ENCODE measurements at places on chromosomes 6 and 20.

GRCh38 chr6:161273274-161273751 is 548 bp downstream of the AGPAT4 start:
- no peak for DNase-seq

DNA sequence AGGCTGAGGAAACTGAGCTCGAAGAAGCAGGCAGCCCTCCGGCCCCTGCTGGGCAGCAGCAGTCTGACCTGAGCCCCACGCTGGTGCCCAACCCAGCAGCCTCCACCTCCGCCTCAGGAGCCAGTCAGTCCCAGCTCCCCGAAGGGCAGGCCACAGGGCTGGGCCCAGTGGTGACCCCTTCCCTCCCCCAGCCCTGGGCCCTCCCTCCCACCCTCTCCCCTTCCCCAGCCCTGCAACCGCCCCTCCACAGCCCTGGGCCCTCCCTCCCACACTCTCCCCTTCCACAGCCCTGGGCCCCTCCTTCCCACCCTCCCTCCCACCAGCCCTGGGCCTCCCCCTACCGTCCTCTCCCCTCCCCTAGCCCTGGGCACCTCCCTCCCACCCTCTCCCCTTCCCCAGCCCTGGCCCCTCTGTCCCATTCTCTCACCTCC is 115.0 kb downstream of the TAF4 start:
- DNase-seq = peak; percentile 66

DNA sequence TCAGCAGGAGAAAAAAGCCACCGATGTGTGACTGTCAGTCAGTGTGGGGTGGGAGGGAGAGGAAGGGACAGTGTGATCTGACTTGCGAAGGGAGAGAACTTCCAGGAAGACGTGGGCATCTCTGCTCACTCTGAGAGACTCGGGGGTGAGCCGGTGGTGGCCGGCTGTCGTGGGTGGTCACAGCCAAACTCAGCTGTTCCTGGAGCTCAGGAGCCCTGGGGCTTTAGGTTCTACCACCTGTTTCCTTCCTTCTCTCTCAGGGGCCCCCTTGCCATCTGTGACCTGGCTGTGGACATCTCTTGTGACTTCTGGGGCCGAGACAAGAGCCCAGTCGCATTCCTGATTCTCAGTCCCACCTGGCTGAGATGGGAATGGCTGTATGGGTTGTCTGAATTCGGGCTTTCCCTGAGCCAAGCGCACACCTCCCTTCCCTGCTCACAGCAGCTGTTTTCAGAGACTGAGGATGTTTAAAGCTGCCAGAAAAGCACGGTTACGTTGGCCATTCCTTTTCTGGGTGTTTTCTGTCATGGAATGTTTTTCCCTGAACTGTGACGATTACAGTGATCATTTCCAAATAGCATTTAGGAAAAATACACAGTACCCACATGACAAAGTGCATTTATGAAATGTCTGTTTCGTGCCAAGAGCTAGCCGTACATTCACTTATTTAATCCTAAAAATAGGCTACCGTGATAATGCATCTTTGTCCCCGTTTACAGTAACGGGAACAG is 36.5 kb downstream of the SYNJ2 start:
- DNase-seq = peak; percentile 81

DNA sequence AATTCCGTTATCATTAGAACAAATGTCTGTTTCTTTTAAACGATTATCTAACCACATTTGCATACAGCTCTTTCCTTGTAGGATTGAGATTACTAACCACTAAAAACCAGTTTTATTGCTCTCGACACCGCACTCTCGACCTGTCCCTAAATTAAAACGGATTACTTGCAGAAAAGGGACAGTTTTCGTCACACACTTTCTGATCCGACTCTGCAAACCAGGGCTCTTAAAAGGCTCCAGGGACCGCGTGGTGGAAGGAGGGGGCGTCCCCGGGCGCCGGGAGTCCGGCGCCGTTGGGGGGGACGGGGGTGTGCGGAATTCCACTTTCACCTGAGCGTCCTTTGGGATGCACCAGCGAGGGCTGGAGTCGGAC is 731 bp downstream of the MAK start:
- DNase-seq = no peak

DNA sequence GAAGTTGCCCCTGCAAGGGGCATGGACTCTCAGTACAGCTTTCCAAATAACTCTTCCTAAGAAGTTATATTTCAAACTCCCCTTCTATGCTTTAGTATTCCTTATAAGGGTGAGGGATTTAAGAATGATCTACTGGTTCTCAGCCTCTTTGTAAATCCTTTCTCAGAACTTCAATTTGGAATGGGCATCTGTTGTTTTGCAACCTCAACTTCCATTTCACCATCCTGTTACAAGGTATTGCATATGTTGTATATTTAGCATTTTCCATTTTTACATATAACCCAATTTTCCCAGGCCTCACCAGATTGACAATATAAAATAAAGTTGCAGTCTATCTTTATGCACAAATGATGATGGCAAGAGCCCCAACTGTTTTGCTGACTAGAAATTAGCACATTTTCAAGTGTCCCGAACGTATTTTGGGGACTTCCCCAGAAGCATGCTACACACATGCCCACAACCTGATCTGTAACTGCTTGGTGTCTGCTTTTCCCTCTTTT is 154.9 kb upstream of the CARMIL1 start:
- DNase-seq = no peak

GRCh38 chr20:57620274-57620990 is at the start of gene ZBP1:
ZBP1 (minus strand) TSS chr20:57620426; CDS start chr20:57620295, 131 bp downstream.
- DNase-seq = no peak

- DNase-seq = no peak
Observed at GRCh38 chr20:51348876-51349275, 193.6 kb downstream of the NFATC2 start.

GRCh38 chr6:73548458-73549446 is 27.9 kb upstream of the EEF1A1 start:
- DNase-seq = no peak

DNA sequence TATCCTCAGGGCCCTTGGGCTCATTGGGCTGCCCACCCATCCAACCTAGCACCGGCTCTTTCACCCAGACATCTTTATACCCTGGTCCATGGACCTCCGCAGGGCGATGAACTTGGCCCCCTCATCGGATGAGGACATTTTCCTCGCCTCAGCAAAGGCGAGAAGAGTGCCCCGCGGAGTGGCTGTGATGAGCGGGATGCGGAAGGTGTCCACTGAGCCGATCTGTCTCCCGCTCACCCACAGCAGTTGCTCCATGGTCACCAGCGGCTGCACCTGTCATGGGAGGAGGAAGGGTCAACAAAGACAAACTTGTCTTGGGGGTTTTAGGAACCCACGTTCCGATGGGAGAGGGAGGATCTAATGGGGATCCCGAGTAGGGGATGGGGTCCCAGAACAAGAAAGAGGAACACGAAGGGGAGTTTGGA is 690 bp downstream of the NEU1 start:
- peak; percentile 72 for DNase-seq

DNA sequence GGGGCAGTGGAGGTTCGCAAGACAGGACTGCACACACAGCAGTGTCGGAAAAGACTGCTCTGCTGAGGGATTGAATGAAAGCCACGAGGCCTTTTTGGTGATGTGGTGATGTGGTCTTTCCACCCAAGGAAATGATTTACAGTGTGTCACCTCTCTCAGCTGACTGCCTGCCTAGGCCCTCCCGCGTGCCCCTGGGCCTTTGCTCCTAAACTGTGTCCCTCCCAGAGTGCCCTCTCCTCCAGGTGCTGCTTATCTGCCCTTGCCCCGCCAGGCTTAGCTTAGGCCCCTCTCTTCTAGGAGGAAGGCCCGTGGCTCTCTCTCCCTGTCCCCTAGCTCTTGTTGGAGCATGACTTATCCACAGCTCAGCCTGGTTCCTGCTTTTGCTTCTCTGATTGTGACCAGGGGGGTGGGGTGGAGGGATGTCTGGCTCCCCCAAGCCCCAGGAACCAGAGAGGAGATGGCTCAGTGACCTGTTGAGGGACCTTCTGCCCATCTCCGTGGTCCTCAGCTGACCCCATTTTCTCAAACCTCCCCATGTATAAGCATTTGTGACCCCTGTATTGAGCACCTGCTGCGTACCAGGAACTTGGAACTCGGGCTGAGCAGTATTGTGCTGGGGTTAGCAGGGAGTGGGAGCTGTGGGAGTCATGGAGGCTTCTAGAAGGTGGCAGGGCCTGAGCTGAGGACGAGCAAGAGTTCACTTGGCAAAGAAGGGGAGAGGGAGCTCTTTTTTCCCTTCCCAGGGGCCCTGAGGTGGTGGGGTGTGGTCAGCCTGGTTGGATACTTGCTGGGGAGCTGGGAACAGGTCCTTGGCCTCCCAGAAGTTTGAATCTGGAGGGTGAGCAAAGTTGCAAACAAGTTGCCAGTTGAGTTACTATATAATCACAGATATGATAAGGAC is 2.2 kb downstream of the SRC start:
- peak; percentile 75 for DNase-seq

GRCh38 chr6:113352029-113352801 is 504.9 kb upstream of the MARCKS start:
- DNase-seq = peak; percentile 27

DNA sequence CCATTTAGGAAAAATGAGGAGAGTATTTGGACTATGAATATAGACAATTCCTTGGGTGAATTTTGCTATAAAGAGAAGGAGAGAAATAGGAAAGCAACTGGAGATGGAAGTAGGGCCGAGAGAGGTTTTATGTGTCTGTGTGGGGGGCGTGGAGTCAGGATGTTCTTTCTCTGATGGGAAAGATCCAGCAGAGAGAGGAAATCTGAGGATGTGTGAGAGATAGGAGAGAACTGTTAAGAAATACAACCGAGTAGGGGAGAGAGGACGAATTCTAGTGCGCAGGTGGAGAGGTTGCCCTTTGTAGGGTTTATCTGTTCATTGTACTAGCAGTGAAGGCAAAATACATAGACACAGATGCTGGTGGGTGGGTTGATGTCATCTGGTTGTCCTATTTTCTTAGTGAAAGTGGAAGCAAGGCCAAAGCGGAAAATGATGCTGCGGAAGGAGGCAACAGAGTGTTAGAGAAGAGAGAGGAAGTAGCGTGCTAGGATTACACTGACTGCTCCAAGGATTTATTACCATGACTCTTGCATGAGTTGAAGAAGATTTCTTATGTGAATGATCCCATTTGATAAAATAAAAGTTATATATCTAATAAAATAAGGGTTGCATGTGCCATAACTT is 57.7 kb downstream of the CLVS2 start:
- no peak for DNase-seq

- DNase-seq = peak; percentile 98
Observed at GRCh38 chr20:62595491-62595890, 46.8 kb upstream of the SLCO4A1 start.

DNA sequence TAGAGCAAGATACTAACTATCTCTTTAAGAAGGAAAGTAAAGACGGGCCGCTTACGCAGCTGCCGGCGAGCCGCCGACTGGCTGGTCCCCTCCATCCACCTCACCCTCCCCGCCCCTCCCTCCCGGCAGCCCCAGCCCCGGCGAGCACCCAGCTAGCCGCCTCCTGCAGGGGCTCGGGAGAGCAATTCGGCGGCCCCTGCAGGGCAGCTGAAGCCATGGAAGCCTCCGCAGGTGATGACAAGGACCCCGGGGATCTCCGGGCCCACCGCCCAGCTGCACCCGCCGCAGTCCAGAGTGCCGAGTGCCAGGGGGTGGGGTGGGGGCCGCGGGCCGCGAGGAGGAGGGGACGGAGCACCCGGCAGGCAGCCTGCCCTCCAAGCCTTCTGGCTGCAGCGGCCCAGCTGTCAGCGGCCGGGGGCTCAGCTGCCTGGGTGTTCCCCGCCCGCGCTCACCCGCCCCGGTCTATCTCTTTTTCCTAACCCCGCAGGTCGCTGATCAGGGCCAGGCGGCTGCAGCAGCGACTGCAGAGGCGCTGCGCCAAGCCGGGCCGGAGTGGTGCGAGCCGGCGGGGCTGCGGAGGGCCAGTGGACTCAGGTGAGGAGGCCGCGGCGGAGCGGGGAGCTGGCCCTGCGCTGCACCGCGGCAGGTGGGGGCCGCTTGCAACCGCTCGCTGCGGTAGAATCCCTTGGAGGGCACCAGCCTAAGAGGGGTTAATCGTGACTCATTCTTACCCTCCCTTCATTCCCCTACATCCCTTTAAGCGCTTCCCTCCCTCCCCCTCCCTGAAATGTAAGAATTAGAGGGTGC is at the start of gene SNPH:
TSS of gene SNPH (plus strand) at position 128 of the 807 bp plus-strand sequence. CDS start 29,946 bp downstream, outside the sequence.
- peak; percentile 87 for DNase-seq

GRCh38 chr6:54053881-54054391 is 57.3 kb upstream of the MLIP start:
- DNase-seq = peak; percentile 86

- DNase-seq = no peak
Observed at GRCh38 chr20:44481719-44482416, 6.2 kb downstream of the TTPAL start.

DNA sequence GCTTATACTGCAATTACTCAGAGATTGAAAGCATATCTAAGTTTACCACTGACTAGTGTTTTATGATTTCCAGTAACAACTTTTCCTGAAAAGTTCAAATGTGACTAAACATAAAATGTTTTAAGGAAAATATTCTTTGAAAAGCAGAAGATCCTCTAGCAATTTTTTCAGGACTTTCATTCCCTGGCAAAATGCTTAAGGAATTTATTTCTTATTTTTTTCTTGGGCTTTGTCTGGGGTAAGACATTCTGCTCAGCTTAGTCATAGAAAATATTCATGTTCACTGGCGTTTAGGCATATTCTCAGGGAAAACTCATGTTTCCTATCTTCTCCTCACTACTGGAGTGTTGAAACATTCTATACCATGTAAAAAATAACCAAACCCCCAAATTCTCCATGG is 235.3 kb upstream of the CEP162 start:
- DNase-seq = peak; percentile 21

- no peak for DNase-seq
Observed at GRCh38 chr6:92748131-92748530, 671.2 kb downstream of the EPHA7 start.

- no peak for DNase-seq
Observed at GRCh38 chr6:42366011-42366705, 85.6 kb downstream of the TRERF1 start.

DNA sequence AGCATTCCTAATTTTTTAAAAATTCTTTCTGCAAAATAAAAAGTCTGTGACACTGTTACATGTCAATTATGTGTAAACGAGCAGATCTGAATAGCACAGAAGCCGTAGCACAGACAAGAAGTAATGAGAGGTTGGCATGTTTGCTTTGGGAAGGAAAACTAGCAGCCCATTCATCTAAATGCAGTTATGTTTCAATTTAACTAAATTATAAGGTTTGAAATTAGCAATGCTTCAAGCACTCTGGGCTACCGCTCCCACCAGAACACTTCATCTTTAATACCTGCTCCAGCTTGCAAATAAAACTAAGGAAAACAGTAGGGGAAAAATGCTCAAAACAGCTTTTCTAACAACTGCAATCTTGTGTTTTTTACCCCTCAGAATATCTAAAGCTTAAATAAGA is 73.9 kb downstream of the PTPRK start:
- DNase-seq = no peak

- DNase-seq = peak; percentile 96
Observed at GRCh38 chr20:58308680-58309527, 611 bp upstream of the RAB22A start.

GRCh38 chr6:47592131-47592840 is 106.1 kb upstream of the ADGRF4 start:
- DNase-seq = no peak

GRCh38 chr6:110689275-110689935 is 125.9 kb downstream of the CDK19 start:
- no peak for DNase-seq

Data from osteoblast (primary cell).